Nephron progenitor cell (in vitro differentiated cells): ENCODE measurements at places on chromosomes 1 and 21.

DNA sequence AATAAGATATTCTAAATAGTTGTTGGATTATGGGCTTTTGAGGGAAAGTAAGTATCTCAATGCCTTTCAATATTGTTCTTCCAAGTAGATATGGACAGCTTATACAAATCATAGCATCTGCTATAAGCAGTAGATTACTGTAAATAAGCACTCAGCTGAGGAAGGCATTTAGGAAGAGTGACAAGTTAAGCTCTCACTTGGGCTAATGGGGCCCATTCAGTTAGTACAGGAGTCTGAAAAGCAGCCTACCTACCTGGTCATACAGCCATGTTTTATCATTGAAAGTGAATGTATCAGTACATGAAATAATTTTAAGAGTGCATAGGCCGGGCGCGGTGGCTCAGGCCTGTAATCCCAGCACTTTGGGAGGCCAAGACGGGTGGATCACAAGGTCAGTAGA is 73.1 kb downstream of the APP start:
- H3K4me1 ChIP-seq, result peaks cover 10% of the 10 kb centered on the region
- no peak for DNase-seq
- no peak overlapping the region for H3K4me3 ChIP-seq

DNA sequence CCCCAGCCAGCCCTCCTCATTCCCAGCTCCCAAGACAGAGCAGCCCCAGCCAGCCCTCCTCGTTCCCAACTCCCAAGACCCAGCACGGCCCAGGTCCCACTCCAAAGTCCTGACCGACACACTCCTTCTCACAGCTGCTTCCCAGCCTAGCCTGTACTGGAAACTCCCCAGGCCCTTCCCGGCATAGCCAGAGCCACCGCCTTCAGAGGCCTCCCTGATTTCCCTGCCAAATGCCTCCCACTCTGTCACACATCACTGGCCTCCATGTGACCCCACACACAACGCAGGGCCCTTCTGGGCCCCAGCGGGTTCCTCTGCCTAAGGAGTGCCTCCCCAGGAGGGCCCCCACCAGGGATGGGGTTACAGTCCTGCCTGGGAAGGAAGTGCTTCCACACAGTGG is 2.8 kb downstream of the UBE2J2 start:
- DNase-seq, result no peak
- H3K4me1 ChIP-seq, result peaks cover 46% of the 10 kb centered on the region
- H3K27me3 ChIP-seq, result peaks cover 3% of the 10 kb centered on the region

- DNase-seq, result no peak
- no peaks in the 10 kb centered on the region for H3K4me1 ChIP-seq
- H3K27me3 ChIP-seq, result no peaks in the 10 kb centered on the region
Observed at GRCh38 chr1:209227171-209227570, 356.3 kb upstream of the CAMK1G start.

DNA sequence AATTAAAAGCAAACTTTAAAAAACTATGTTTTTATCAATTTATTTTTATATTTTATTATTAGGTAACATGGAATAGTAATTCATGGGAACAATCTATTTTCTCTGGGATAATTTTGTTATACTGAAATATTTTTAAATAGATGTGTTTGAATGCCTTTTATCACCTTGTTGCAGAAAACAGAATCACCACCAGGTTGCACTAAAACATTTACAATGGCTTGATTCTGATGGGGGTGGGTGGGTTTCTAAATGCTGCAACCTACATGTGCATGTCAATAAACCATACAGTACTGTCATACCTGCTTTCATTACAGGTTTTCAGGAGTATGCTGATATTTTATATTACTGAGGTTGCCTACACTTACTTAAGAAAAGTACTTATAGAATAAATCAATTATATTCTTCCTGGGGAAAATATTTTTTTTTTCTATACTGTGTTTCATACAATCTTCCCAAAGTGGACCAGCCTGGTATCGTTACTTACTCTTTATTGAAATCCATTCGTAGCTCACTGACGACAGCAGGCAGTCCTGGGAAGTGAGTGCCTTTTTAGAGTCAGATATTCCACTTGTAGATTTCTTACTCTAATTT is 132.8 kb downstream of the PTPRC start:
- no peaks in the 10 kb centered on the region for H3K27me3 ChIP-seq
- H3K27ac ChIP-seq, result no peak overlapping the region
- H3K4me1 ChIP-seq, result peaks cover 32% of the 10 kb centered on the region
- DNase-seq, result peak; percentile 15
- no peak overlapping the region for H3K4me3 ChIP-seq
- no peaks in the 10 kb centered on the region for H3K36me3 ChIP-seq

GRCh38 chr21:26469789-26470188 is 103.3 kb downstream of the CYYR1 start:
- H3K4me1 ChIP-seq, result no peaks in the 10 kb centered on the region
- H3K36me3 ChIP-seq, result peaks cover 30% of the 10 kb centered on the region
- no peak overlapping the region for H3K27ac ChIP-seq
- peaks cover 4% of the 10 kb centered on the region for H3K27me3 ChIP-seq
- H3K4me3 ChIP-seq, result no peak overlapping the region
- DNase-seq, result no peak

GRCh38 chr1:92070892-92071291 is 4.3 kb downstream of the SETSIP start:
- no peaks in the 10 kb centered on the region for H3K36me3 ChIP-seq
- no peak overlapping the region for H3K4me3 ChIP-seq
- H3K27me3 ChIP-seq, result peaks cover 8% of the 10 kb centered on the region
- H3K4me1 ChIP-seq, result no peaks in the 10 kb centered on the region
- H3K27ac ChIP-seq, result no peak overlapping the region
- no peak for DNase-seq

- no peak overlapping the region for H3K27ac ChIP-seq
- DNase-seq, result no peak
- peaks cover 84% of the 10 kb centered on the region for H3K36me3 ChIP-seq
- peaks cover 13% of the 10 kb centered on the region for H3K4me1 ChIP-seq
Observed at GRCh38 chr1:236201786-236202185, 59.4 kb downstream of the GPR137B start.

- H3K27me3 ChIP-seq, result peaks cover 3% of the 10 kb centered on the region
- H3K4me1 ChIP-seq, result no peaks in the 10 kb centered on the region
- peaks cover 11% of the 10 kb centered on the region for H3K36me3 ChIP-seq
- H3K4me3 ChIP-seq, result no peak overlapping the region
Observed at GRCh38 chr1:225250432-225250831, 177.4 kb downstream of the LBR start.

GRCh38 chr21:45935628-45936027 is 45.9 kb upstream of the COL6A1 start:
- H3K4me1 ChIP-seq, result peaks cover 8% of the 10 kb centered on the region
- no peaks in the 10 kb centered on the region for H3K36me3 ChIP-seq
- peaks cover 18% of the 10 kb centered on the region for H3K27me3 ChIP-seq
- H3K4me3 ChIP-seq, result no peak overlapping the region
- DNase-seq, result no peak

- no peak for DNase-seq
- no peak overlapping the region for H3K4me3 ChIP-seq
- H3K27me3 ChIP-seq, result peaks cover 12% of the 10 kb centered on the region
Observed at GRCh38 chr21:32543975-32544374, 41.3 kb downstream of the TCP10L start.

DNA sequence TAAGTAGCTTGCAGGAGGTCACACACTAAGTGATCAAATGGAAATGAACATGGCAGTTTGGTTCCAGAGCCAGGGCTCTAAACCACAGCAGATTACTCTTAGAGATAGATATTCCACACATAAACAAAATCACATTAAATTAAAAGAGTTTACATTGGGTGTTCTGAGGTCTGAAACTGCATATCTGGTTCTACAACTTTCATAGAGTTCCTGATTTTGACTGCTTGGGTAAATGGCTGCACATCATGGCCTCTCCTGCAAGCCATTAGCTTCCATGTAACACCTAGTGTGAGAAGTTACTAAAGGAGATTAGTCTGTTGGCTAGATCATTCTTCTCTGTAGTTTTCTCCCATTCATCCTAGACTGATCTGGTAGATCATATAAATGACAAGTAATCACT is 12.8 kb upstream of the XCL2 start:
- DNase-seq, result no peak
- H3K4me1 ChIP-seq, result no peaks in the 10 kb centered on the region
- H3K27ac ChIP-seq, result no peak overlapping the region
- no peak overlapping the region for H3K4me3 ChIP-seq
- H3K27me3 ChIP-seq, result no peaks in the 10 kb centered on the region

DNA sequence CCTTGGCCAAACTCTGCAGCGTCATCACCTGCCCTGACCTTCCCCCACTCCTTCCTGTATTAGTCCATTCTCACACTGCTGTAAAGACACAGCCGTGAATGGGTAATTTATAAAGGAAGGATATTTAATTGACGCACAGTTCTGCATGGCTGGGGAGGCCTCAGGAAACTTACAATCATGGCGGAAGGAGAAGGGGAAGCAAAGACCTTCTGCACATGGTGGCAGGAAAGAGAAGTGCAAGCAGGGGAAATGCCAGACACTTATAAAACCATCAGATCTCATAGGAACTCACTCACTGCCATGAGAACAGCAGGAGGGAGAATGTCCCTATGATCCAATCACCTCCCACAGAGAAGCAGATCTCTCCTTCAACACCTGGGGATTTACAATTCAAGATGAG is 408.5 kb downstream of the PTPRU start:
- no peak for DNase-seq
- peaks cover 9% of the 10 kb centered on the region for H3K27me3 ChIP-seq
- H3K36me3 ChIP-seq, result no peaks in the 10 kb centered on the region
- H3K27ac ChIP-seq, result no peak overlapping the region

GRCh38 chr1:58200437-58200836 is 346.1 kb downstream of the OMA1 start:
- no peak for DNase-seq
- peaks cover 5% of the 10 kb centered on the region for H3K4me1 ChIP-seq
- no peaks in the 10 kb centered on the region for H3K36me3 ChIP-seq
- no peak overlapping the region for H3K4me3 ChIP-seq
- H3K27ac ChIP-seq, result no peak overlapping the region
- peaks cover 13% of the 10 kb centered on the region for H3K27me3 ChIP-seq

DNA sequence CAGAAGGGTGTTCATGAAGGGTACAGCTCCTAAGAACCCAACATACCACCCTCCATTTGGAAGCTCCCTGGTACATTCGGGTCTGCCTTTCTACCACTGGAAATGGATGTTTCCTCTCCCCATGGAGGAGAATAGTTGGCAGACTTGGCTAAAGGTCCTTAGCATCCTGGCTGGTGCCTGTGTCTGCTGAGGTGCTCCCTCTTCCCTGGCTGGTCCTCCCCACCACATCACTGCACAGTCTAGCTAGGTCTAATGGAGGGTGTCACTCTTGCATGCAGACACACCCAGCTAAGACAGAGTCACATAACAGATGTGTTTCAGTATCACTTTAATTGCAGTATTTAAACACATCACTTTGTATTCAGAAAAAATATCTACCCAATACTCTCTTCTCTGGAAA is 24.7 kb downstream of the CD34 start:
- no peak overlapping the region for H3K4me3 ChIP-seq
- H3K36me3 ChIP-seq, result no peaks in the 10 kb centered on the region
- H3K27me3 ChIP-seq, result peaks cover 19% of the 10 kb centered on the region
- peaks cover 22% of the 10 kb centered on the region for H3K4me1 ChIP-seq

GRCh38 chr1:24906760-24907490 is 23.2 kb downstream of the RUNX3 start:
- no peak overlapping the region for H3K4me3 ChIP-seq
- H3K4me1 ChIP-seq, result peaks cover 27% of the 10 kb centered on the region
- peaks cover 4% of the 10 kb centered on the region for H3K36me3 ChIP-seq
- peaks cover 11% of the 10 kb centered on the region for H3K27me3 ChIP-seq
- DNase-seq, result no peak
- H3K27ac ChIP-seq, result no peak overlapping the region

DNA sequence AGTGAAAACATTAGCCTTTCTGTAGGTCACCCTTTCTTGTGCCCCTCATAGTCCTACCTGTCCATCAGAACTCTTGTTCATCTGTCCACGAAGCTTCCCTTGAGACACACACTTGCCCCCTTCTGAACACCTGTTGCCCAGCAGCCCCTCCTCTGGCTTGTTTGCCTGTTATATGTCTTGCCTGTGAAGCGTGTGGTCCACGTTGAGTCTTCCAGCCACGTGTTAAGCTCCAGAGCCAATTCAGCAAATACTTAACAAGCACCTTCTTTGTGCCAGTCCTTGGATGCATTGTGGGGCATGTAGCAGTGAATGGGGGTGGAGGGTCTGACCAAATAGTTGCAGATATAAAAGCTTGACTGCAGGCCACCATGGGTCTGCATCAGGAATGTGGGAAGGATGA is 66.6 kb downstream of the MAN1C1 start:
- H3K4me1 ChIP-seq, result no peaks in the 10 kb centered on the region
- H3K4me3 ChIP-seq, result no peak overlapping the region
- no peak overlapping the region for H3K27ac ChIP-seq
- H3K27me3 ChIP-seq, result peaks cover 52% of the 10 kb centered on the region
- no peak for DNase-seq

DNA sequence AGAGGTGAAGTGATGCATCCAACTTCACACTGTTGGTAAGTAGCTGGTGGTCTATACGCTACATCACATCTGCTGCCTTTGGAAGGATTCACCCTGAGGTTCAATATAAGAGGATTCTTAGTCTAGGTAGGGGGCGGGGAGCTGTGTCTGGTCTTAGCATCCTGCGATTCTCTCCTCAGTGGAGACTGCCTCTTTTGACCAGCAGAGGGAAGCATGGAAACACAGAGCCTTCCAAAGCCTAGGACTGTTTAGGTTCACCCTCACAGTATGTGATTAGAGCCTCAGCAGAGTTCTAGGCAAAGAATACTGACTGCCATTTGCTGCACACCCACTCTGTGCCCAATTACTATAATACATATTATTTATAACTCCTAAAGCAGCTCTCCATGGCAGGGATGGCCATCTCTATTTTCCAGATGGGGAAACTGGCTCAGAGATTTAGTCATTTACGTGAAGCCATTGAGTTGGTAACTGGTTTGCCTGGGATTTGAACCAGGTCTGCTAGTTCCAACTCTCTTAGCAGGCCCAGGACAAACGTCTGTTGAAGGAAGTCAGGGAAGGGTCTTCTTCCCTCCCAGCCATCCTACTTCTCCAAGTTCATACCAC is 28.9 kb upstream of the EFCAB14 start:
- no peak overlapping the region for H3K27ac ChIP-seq
- no peaks in the 10 kb centered on the region for H3K4me1 ChIP-seq
- peak; percentile 48 for DNase-seq
- H3K27me3 ChIP-seq, result peaks cover 74% of the 10 kb centered on the region
- H3K36me3 ChIP-seq, result no peaks in the 10 kb centered on the region

DNA sequence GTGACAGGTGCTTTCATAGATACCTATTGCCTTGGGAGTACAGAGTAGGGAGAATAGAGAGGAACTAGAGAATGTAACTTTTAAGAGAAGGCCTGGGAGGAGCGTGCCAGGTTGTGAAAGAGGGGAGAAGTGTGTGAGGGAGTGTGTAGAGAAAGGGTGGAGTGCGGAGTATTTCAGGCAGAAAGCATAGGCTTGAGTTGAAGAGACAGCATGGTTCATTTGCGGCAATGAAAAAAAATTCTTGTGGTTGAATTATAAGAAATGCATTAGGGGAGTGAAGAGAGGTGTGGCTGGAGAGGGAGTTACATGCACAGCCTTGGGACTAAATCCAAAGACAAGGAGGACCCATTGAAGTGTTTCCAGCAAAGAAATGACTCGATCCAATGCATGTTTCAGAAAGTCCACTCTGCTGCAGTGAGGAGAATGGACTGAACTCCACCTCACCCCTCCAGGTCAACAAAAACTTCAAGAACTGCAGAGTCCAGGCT is 81.7 kb upstream of the ADAM30 start:
- no peak overlapping the region for H3K27ac ChIP-seq
- no peak for DNase-seq
- no peaks in the 10 kb centered on the region for H3K27me3 ChIP-seq
- H3K36me3 ChIP-seq, result peaks cover 40% of the 10 kb centered on the region
